Testis (tissue), 5 donors: ENCODE measurements at places on chromosomes 2 and 18. TPM values are rescaled to one million over a fixed set of nuclear protein-coding genes. Genes with fewer than 3 reads are reported as not detected.

TRAPPC8 gene
- 85.0 TPM for total RNA-seq

EML6 gene
- total RNA-seq, result 17.3 TPM

EVX2 gene
- 3.1 TPM for total RNA-seq

GREB1 gene
- total RNA-seq, result 91.0 TPM

NFATC1 gene
- 28.1 TPM for total RNA-seq

FOXI3 gene
- total RNA-seq, result 3.2 TPM

CPO gene
- 0.71 TPM for total RNA-seq

RFTN2 gene
- 25.0 TPM for total RNA-seq

FSIP2 gene
- 31.8 TPM for total RNA-seq

ADAM23 gene
- 19.5 TPM for total RNA-seq

IL36G gene
- total RNA-seq, result 0.68 TPM

NRP2 gene
- 6.3 TPM for total RNA-seq
